ENCODE measurements at places on chromosomes 6 and 20.

GRCh38 chr6:54491431-54491830 is 183.2 kb downstream of the TINAG start:
- DNase-seq: no peak

DNA sequence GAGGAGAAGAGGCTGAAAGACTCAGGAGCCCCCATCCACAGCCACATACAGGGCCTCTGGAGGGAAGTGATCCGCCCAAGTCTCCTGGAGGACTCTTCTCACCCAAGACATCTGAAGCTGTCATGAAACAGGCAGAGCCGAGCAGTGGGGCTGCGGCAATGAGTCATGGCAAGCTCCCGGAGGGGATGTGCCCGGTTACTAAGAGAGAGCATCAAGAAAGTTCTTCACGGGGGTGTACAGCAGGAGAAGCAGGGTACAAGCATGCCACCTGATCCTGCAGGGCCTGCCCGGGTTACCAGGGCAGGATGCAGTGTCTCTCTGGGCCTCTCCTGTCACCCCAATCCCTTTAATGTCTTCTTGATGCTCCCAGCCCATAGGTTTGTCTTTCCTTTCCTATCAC is 21.1 kb downstream of the TRIM26 start:
- no peak for DNase-seq

- DNase-seq: no peak
These were observed 39.9 kb downstream of the RCAN2 start for GRCh38 chr6:46451343-46451742.

DNA sequence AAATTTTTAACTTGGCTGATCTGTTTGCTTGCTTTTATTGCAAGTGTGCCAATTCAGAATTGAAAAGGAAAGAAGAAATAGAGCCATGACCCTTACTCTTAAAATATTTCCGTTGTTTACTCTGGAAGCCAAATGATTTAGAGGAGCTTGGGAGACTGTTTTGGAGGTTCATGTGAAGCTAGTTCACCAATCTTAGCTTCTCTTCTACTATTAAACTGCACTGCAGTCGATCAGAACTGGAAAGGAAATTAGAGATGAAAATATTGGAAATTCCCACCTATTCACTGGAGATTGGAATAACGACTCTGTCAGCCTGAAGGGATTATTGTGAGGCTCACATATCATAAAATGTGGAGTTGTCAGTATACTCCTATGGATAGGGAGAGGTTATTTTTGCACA is 81.8 kb downstream of the MLIP start:
- DNase-seq: no peak

GRCh38 chr6:114707081-114707620 is 364.3 kb upstream of the HS3ST5 start:
- no peak for DNase-seq

- no peak for DNase-seq
These were observed 25.8 kb upstream of the TPBG start for GRCh38 chr6:82337688-82338257.

- DNase-seq: no peak
These were observed 242.5 kb upstream of the JAG1 start for GRCh38 chr20:10916312-10916711.

DNA sequence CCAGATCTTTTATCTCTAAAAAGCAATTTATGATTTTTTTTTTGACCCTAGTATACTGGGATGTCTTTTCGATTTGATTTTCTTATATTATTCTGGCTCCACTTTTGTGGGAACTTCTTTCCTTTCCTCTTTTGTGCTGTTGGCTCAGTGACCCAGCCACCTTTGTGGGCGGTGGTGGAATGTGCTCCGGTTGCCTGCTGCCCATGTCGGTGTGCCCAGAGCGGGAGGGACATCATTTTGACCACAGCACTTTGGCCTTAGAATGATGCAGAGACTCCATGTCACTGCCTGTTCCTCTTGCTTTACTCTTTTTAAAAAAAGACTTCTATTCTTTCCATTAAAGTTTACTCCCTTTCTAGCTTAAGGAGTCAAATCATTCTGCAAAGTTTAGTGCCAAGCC is 198.0 kb downstream of the FARS2 start:
- DNase-seq: no peak

DNA sequence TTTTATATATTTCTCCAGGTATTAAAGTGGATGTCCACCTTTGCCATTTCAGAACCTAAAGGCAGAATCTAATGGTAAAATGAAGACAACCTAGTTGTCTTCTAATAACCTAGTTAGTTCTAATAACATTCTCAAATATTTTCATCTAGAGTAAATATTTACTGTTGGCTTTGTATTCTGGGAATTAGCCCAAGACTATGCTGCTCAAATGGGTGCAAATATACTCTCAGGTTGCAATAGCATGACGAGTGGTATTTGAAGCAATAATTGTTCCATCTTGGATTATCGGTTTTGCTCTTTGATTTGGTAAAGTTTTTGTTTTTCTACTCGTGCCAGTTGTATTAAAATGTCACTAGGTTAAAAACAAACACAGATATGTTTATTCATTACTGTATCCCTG is 21.0 kb upstream of the RSPH4A start:
- no peak for DNase-seq

DNA sequence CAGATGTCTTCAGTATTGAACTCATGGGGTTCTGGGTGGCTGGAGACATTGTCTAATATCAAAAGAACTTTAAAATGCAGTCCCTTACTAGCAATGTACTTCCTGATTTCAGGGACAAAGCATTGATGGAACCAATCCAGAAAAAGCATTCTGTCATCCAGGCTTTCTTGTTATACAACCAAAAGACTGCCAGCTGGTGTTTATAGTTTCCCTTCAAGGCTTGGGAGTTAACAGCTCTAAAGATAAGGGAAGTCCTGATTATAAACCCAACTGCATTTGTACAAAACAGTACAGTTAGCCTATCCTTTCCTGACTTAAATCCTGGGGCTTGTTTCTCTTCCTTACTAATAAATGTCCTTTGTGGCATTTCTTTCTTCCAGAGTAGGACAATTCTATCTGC is 160.0 kb downstream of the COL21A1 start:
- DNase-seq: no peak

- DNase-seq: no peak
These were observed 38.7 kb downstream of the GSS start for GRCh38 chr20:34916774-34917354.

GRCh38 chr6:167751579-167752115 is 75.1 kb upstream of the AFDN start:
- no peak for DNase-seq

DNA sequence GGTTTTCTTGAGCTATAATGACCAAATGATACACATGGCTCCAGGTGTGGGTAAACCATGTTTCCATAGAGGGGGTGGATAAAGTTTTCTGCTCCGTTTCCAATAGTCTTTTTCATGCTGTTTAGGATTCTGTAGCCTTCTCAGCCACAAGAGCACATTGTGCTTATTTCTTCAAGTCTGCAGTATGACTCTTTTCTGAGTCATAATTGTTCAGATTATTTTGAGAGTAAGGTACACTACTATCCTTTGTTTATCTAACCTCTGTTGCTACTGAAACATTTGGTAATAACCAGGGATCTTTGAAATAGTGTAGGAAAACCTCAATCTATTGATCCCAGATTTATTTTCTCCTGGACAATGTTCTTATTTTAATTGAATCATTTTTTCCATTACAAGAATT is 247.9 kb upstream of the BMP2 start:
- no peak for DNase-seq

GRCh38 chr6:25192590-25193459 is 86.3 kb upstream of the CARMIL1 start:
- DNase-seq: peak; percentile 79

DNA sequence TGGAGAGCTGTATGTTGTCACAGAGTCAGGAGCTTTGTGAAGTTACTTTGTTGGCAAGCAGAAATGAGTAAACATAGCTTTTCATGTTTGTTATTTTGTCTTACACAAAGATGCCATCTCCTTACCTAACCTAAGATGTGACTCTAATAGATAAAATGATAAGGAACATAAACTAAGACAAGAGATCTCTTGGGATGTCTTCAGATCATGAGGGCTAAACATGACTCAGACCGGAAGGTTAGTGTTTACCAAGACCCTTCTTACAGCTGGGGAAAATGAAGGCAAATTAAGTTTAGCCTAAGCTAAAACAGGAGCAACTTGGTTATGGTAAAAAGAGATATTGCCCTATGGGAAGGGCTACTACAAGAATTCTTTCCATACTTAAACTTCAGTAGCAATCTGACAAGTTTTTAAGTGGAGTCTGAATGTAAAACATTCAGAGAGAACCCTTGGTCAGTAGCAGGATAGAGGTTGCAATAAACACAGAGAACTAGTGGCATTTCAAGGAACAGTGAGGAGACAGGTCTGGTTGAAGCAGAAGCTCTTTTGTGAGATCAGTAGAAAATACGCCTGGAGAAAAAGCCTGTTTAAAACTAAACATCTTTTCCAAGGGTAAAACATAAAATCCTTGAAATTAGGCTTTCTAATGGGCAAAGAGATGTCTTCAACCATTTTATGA is 29.9 kb downstream of the SGK1 start:
- peak; percentile 36 for DNase-seq

DNA sequence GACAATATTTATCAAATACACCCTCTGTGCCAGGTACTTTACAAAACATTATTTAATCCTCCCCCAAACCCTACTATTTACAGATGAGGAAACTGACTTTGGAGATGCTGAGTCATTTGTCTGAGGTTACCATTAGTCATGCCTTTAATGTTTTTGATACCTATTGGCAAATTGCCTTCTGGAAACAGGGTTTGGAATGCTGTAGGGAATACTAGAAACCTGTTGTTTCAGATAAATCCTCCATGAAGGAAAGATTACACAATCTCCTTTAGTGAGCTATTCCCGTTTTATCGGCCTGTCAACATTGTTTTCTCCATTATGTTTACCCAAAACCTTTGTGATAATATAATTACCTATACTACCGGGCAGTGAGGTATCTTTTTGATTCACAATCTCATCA is 93.6 kb upstream of the ADGRF1 start:
- DNase-seq: peak; percentile 84

GRCh38 chr6:110421749-110422443 is 6.5 kb upstream of the DDO start:
- DNase-seq: no peak

DNA sequence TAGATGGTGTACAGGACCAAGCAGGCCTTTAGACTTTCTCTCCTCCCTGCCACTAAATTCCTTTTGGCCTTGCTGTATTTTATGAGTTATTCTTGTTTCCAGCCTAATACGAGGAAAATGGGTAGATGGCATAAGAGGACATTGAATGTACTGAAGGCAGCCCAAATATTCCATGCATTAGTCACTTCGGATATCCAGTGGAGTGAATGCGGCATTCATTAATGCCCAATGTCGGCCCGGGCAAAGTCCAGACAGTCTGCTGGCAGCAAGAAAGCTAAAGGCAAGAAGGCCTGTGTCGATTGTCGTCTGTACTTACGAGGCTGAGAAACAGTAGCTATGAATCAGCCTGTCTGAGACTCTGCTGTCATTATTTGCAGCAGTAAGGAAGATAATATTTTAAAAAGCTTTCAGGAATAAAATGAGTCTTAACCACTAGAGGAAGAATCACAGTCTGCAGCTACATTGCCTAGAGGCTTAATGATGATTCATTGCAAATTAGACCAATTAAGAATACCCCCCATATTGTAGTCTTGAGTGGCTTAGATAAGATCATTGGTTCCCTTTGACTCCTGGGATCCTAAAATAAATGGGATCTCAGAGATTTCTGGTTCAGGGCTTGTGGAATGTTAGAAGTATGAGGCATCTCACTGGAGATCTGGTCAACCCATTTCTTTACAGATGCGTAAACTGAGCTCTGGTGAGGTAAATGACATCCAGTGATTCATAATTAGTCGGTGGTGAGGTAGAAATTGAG is 534.1 kb upstream of the JAG1 start:
- DNase-seq: no peak

GRCh38 chr6:31877125-31877650 is 1.6 kb downstream of the SLC44A4 start:
- no peak for DNase-seq

- DNase-seq: peak; percentile 70
These were observed 14.2 kb upstream of the BNIP5 start for GRCh38 chr6:36350681-36351571.

DNA sequence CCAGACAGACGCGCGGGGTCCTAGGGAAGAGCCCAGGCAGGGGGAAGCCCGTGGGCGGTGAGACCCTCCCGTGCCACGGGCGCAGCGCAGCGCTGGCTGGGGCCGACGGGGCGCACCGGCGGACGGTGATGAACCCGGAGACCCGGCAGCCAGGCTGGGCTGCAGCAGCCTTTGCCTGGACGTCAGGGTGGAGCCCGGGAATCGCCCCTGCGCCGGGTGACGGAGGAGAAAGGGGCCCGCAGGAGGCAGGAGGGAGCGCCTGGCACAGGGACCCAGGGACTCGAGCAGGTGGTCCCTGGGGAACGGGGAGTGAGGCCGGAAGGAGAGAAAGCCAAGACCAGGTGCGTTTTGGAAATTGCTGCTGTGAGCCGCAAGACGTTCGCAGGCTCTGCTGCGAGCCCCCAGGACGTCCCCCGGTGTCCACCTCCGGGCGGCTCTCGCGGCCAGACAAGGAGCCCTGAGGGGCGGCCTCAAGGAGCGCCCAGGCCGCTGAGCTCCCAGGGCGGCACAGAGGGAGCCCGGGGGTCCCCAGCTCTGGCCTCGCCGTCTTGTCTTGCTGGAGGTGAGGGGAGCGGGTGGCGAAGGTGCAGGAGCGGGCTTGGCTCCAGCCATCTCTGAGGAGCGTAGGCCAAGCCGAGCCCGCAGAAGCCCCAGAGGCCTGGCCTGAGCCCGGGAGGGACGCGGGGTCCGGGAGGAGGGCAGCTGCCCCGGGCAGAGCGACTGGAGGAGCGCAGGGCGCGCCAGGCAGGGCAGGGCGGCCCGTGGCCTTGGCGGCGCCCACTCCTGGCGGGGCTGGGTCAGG is 191.2 kb upstream of the PDE10A start:
- DNase-seq: no peak

DNA sequence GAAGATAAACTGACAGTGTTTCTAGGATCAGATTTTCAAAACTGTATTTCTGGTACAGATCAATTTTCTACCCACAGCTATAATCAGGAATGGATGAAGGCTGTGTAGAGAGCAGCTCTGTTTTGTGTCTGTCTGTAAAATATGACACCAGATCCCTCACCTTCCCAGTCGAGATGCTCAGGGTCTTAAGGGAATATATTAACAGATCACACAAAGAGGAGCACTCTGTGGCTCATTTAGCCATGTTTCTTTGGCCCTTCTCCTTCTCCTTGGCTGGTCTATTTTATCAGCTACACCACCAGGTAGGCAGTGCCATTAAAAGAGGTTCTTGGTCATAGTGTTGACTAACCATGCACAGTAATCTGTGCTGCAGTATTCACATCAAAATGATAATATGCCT is 82.6 kb downstream of the PREP start:
- no peak for DNase-seq

DNA sequence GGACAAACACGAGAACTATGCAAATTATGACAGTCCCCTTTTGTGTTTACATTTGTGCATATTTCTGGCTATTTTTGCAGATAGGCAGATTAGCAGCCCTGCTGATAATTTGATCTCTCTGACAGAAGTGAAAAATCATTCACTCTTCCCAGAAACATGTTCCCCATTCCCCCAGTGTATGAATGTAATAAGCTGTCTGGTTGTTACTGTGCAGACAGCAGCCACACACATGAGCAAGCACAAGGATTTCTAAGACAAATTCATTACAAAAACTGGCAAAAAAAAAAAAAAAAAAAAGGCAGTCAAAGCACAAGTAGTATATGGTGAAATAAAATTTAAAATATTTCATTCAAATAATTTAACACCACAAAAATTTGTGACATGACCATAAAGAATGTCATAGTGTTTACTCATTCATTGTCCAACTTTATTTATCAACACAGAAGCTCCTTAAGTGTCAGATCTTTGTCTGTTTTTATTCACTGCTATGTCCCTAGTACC is 95.5 kb upstream of the VGLL2 start:
- DNase-seq: no peak

GRCh38 chr20:7608250-7608649 is 332.0 kb downstream of the HAO1 start:
- no peak for DNase-seq

GRCh38 chr6:130020073-130020906 is 1.9 kb downstream of the L3MBTL3 start:
- no peak for DNase-seq
